ENCODE measurements at places on chromosomes 5 and 9.

GRCh38 chr9:26687421-26687820 lies 205.2 kb downstream of the CAAP1 start:
- DNase-seq, result no peak

DNA sequence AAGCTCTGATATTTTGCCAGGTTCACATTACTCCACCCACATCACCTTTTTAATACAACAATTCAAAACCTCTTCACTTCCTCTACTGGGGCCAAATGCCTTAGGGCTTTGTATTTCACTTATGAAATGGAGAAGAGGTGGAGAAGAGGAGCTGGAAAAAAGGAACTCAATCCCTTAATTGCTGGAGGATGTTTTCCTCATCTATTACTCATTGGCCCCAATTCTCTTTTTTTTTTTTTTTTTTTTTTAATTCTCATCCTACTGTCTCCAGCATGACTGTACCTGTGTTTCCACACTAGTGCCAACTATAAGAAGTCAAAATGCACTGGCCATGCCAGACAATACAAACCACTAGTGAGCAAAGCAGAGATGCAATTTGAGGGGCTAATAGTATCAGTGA lies 20.9 kb downstream of the FAM13B start:
- DNase-seq, result no peak

- peak; percentile 31 for DNase-seq
These were observed 603 bp downstream of the PPIP5K2 start for GRCh38 chr5:103120607-103121200.

GRCh38 chr9:127197861-127198430 lies 66.6 kb upstream of the GARNL3 start:
- DNase-seq, result no peak

- no peak for DNase-seq
These were observed 39.8 kb upstream of the NUDT12 start for GRCh38 chr5:103602438-103602837.

- no peak for DNase-seq
These were observed 282.9 kb downstream of the ARHGEF28 start for GRCh38 chr5:73908846-73909245.

DNA sequence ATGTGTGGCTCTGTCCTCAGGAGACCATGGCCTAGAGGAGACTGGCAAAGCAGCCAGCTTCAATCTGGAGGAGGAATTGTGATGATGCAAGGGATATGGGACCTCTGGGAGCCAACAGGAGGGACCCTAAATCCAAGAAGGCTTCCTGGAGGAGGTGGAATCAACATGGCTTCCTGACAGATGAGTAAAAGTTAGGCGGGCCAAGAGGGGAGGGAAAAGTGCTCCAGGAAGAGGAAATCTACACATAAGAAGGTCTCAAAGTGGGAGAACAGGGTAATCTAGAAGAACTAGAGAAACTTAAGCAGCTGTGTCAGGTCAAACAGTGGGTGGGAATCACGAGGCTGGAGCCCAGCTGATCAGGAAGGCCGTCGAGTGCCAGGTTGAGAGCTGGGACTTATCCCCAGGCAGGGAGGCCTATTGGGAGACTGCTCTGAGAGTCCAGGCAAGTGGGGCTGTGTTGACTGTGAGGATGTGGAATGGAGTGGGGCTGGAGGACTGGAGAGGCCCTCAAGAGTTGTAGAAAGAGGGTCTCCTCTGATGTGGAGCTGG lies 119.1 kb downstream of the C9orf50 start:
- DNase-seq, result no peak

DNA sequence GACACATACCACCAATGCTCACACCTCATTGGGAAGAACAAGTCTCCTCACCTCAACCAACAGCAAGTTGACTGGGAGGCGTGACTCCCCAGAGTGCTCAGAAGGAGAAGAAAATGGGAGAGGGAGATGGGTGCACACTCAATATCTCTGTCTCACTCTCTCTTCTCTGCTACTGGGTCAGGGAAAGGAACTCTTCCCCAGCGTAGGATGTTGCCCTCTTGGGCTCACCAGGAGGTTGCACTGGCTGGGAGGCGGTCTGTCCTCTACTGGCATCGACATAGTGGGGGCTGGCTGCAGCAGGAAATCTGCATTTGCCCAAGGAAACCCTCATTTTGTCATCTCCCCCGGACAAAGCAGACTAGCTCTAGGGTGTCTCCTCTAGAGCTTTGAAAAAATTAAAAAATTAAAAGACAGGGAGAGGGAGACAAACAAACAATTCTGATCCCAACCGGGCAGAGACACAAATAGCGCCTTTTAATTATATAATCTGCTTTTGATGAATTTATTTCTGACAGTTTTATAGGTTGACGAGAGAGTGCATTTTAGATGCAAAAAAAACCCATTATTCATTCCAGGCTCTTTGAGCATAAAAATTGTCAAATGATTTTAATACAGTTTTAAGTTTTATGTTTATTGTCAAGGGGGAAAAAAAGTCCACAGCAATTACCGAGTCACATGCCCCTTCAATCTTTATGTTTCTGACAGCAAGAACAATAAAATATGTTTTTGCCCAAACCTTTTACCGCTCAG lies 179.3 kb upstream of the MVB12B start:
- DNase-seq, result no peak

DNA sequence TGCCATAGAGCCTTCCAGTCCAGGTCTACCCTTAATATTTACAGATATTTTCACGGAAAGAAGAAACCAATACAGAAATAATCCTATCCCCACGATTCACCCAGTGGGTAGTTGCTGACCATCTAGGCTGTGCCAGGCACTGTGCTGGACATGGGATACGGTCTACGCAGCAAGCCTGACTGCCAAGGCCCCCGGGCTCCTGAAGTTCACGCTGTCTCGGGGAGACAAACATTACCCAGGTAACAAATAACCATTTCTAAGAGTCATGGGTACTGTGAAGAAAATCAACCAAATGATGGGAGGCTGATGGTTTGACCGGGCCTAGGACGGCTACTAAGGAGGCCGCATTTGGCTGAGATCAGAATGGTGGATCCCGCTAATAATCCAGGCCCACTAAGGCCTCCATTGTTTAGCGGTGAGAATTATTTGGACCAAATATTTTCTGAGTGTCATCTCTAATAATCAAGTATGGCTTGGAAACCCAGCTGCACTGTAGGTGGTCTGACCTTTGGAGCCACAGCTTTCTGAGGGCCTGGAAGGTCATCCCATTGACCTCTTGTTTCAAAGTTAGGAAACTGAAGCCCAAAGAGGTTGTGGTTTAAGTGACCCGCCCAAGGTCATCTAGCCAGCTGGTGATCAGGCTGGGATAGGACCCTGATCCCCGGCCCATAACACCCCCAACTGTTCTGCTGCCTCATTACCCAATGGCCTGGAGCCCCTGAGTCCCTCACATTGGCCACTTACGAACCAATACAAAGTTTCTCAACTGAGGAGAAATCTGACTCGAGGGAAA lies 82.4 kb downstream of the AK8 start:
- no peak for DNase-seq

- no peak for DNase-seq
These were observed 64.2 kb downstream of the ZNF354C start for GRCh38 chr5:179124273-179124852.

GRCh38 chr5:128135286-128135685 lies 51.7 kb downstream of the SLC12A2 start:
- DNase-seq, result no peak

DNA sequence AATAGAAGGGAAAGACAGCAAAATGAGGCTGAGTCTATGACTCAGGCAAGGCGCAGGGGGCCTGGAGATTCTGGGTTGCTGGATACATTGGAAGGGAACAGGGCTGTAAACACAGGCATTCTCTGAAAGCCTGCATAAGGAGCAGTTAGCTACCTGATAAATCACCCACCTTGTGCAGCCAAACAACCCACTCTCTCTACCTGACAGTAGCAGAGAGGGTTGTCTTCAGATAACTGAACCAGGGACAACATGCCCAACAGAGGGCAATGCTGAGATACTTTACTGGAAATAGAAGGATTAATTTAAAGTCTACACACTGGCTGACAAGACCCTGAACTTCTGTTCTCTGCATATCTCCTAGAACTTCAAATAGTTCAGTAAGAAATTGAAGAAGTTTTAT lies 161.6 kb downstream of the KCTD16 start:
- peak; percentile 23 for DNase-seq

Measured in HCEC 1CT (cell line).